ENCODE measurements at places on chromosomes 3 and 15.
A peak's percentile ranks its signal among the peaks of the same experiment; 100 is the strongest.

DNA sequence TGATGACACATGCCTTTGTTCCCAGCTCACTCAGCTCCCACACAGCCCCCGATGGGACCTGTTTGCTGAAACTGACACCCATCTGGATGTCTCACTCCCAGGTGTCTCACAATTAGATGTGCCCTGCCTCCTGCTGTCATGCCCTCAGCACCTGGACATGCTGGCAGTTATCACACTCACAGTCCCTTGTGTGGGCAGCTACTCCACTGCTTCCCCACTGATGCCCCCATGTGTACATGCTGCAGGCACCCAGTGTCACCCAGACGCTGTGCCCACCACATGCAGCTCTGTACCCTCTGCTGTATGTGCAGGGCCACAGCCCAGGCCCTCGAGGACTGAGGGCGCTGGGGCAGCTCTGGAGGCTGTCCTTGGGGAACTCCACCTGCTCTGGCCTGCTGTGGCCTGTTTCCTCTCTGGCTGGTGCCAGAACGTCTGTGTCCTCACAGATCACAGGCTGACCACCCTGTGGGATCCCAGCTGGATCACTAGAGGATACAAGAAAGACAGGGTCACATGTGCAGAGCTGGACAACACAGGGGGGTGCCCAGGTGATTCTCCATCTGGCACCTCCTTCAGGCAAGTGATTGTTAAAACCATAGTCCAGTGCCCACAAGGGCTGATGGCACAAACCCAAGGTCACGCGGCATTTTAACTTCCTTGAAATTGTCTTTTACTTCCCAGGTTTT, 14.0 kb downstream of the C3orf22 start:
- no peak for DNase-seq

- no peak for DNase-seq
Observed at GRCh38 chr3:149969940-149970715, 567 bp downstream of the PFN2 start.

DNA sequence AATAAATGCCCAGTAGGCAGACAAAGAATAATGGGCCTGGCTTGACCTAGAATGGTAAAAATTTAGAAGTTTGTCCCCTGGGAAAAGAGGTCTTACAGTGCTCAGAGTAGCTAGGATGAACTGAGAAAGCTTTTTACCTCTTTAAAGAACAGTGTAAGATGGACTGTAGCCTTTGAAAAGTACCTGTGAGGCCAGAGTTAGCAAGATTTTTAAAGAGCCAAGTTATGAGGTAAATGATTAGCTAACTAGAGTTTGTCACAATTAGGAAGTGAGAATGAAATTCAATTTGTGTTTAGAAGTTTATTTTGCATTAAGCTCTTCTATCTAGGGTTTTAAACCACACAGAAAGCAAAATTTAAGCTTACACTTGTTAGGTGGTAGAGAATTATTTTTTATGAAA, 480.9 kb downstream of the ZIC1 start:
- no peak for DNase-seq

- no peak for DNase-seq
Observed at GRCh38 chr3:186772281-186772694, 11.1 kb upstream of the EIF4A2 start.

GRCh38 chr3:115246461-115247020, 99.5 kb upstream of the ZBTB20 start:
- no peak for DNase-seq

DNA sequence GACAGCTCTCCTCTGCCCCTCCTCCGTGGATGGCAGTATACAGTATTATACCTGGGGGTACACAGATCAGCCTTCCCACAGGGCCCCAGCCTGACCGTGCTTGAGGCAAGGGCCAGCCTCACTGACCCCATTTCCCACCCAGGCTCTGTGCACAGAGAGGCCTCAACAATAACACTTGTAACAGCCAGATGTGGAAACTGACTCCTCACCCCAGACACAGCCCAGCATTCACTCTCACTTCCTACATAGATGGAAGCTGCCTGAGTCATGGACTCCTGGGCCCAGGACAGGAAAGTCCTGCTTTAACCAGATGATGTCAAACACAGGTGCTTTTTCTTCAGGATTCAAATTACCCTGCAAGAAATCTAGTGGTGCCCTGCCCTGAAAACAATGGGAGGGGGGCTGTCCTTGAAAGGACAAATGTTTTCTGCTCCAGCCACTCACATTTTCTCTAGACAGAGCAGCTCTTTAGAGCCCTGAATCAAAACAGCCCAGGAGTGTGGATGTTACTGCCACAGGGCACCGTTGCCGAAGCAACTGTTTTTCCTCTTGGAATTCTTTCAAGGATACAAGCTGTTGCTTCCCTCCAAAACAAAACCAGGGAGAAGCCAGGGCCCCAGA, 16.4 kb downstream of the CCDC12 start:
- DNase-seq: no peak

- no peak for DNase-seq
Observed at GRCh38 chr15:88646951-88647350, 8.1 kb downstream of the ISG20 start.

- DNase-seq: peak; percentile 87
Observed at GRCh38 chr15:32683906-32684584, 33.8 kb upstream of the GREM1 start.

- DNase-seq: no peak
Observed at GRCh38 chr3:136387031-136387430, 136.9 kb downstream of the PCCB start.

DNA sequence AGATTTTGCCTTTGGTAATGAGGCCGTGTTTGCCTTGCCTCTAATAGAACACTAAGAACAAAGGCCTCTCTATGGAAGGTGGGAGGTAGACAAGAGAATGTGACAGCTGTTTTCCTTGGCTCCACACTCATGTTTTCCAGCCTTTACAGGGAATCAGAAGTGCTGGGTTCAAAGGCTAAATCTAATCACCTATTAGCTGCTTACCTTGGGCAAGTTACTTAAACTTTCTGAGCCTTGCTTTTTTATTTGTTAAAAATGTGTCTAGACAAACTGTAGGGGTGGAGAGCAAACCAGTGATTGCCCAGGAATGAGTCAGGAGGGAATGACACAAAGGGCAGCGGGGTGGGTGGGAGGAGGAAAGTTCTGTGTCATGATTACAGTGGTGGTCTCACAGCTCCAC, 179.0 kb downstream of the P3H2 start:
- no peak for DNase-seq

DNA sequence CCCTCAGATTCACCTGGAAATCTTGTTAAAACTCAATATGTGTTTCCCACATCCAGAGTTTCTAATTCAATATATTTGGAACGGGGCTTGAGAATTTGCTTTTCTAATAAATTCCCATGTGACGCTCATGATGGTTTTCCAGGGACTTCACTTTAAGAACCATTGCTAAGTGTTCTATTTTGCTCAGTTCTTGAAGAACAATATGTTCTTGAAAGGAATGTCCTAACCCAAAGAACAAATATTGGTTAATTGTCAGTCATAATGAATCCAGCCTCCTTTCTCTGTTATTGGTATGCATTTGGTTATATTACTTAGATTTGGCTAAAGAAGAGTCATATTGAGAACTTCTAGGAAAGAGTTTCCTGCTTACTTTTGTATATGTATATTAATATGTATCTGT, 4.4 kb upstream of the PLSCR2 start:
- no peak for DNase-seq

DNA sequence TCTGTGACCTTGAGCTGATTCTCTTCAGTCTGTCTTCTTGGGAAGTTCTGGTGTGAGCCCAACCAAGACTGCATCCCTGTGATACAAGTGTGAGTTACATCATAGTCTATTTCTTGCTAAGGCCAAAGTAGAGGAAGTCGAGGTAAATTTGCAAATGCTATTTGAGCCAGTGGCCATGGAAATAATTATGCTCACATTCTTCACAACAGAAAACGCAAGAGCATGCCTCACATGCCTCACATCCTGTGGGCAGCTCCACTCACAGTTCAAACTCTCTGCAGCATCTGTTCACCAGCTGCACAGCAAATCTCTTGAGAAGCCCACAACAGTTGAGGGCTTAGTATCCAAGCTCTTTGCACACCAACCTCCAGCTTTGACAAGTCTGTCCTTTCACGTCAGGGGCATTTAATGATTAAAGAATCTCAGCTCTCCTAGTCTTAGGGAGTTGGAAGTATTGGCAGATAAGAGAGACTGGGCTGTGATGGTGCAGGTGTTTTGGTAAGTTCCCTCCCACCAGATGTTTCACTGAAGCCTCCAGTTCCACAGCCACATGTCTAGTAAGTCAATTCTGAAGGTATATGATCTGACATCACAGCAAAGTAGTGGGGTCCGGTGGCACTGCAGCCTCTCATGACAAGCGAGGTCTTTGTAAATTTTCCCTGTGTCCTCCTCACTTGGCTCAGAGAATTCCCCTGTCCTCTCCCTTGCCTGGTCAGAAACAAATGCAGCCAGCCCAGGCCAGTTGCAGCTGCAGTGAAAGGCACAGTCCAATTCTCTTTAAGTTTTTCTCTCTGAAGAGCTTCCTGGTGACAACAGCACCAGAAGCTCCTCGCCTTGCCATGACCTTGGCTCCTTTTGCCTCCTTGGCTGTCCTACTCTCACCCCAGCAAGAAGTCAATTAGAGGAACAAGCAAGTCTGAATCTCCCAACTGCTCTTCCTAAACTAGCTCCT, 166.1 kb downstream of the SSR3 start:
- peak; percentile 99 for DNase-seq

GRCh38 chr3:190340071-190340470, 17.8 kb upstream of the CLDN1 start:
- DNase-seq: no peak

DNA sequence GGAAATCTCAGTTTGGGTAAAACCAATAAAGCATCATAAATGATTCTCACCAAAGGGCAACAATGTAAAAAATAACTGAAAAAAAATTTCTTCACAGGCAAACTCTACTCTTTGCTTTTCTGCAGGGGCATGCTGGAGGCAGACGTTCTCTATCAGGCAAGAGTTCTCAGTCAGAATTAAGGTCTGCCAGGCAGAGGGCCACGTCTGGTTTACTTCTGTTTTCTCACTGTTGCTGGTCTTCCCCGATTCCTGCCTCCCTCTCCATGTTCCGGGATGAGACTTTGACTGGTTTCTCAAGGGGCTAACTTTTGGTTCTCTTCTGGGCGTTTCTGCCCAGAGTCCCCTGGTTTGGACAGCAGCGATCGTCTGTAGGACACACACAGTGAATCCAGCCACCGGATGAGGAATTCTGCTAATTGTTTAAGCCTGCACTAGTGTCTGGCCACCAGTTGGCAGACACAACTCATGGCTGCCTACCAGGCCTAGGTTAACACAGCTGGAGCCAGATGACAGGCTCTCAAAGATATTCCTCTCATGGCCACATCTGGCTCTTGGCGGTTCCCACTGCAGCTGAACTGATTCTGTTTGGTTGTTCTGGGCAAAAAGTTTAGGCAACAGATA, 273.1 kb downstream of the FOXP1 start:
- DNase-seq: no peak

- DNase-seq: no peak
Observed at GRCh38 chr15:60788692-60789103, 309.8 kb upstream of the ICE2 start.

- no peak for DNase-seq
Observed at GRCh38 chr15:48333540-48333939, 2.3 kb downstream of the DUT start.

- DNase-seq: no peak
Observed at GRCh38 chr3:127784865-127785710, 37.2 kb downstream of the MGLL start.

DNA sequence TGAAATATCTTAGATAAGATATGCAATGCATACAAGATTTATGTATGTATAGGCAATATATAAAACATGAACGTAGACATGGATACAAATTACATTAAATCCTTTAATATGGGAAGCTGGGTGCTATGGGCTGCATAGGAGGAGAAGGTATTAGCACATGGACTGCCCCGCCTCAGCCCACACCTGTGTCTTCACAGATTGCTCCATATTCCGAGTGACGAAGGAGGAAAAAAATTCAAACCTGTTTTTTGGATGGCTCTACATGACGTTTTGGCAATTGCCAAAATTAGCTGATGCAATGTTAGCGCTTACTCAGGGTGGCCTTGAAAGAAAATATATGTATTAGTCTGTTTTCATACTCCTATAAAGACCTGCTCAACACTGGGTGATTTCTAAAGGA, 223.4 kb upstream of the SLCO3A1 start:
- DNase-seq: no peak

DNA sequence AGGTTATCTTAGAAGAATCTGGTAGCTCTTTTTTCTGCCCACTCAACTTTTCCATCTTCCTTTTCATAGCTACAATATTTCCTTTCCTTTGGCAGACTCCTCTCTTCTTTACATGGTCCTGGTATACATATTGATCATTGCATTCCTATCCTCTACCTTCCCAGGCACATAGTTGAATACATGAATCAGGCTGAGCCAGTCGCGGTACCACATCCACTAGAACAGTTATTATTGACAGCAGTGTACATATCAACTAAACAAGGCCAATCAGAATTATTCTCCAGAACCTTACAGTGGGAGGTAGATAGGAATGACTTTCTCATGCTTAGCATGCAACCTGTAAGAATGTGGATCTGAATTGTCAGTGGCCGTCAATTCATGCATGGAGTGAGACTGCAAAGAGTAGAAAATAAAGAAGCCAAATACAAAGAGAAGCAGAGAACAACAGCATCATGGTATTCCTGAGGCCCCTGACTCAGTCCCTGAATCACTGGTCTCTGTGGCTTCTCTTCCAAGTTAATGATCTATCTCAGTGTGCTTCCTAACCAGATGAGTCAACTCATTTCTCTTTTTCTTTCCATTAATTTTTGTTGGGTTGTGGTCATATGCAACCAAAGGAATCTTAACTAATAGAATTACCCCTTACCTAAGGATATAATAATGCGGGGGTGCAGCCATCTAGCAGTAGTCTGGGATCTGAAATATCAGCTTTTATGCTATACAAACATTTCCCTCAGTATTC, 60.9 kb upstream of the DCBLD2 start:
- DNase-seq: peak; percentile 48

GRCh38 chr3:170414202-170414663, 4.4 kb upstream of the CLDN11 start:
- peak; percentile 95 for DNase-seq

GRCh38 chr3:56704706-56705105, 21.6 kb upstream of the TASOR start:
- DNase-seq: no peak

DNA sequence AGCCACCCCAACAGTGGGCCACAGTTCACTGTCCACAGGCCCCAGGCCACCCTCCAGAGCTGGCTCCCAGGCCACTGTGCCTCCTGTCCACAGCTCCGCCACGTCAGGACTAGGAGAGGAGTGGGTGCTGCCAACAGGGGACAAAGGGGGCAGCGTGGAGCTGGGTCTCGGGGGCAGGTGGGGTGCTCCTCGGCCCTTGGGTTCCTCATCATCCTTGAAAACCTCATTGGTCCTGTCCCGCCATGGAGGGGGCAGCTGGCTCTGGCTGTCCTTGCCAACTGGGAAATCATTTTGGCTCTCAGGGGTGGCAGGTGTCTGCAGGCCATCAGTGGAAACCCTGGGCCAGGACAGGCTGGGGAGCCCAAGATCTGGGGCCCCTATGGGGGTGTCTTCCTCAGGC, 45.2 kb downstream of the ADAMTS7 start:
- DNase-seq: no peak

GRCh38 chr15:46301291-46301690, 666.5 kb downstream of the SQOR start:
- DNase-seq: no peak

Measured in BJ (cell line).